ENCODE measurements at places on chromosomes 7 and 10.

- DNase-seq, result no peak
Observed at GRCh38 chr10:133101416-133101810, 13.7 kb downstream of the ADGRA1 start.

DNA sequence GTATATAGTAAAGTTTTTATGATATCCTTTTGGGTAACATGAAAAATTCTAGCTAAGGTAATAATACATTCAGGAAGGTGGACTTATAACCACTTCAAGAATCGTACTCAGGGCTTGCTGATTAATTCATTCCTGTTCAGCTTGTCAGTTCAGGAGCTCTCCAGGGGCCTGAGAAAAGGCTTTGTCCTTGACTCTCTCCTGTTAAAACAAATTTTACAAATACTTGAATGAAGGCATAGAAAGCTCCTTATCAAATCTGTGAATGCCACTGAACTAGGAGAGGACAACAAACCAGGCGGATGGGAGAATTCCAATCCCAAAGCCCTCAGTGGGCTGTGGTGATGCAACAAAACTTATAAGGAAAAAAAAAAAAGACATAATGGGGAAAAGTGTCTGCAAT lies 354.5 kb upstream of the ZMIZ1 start:
- DNase-seq, result no peak

DNA sequence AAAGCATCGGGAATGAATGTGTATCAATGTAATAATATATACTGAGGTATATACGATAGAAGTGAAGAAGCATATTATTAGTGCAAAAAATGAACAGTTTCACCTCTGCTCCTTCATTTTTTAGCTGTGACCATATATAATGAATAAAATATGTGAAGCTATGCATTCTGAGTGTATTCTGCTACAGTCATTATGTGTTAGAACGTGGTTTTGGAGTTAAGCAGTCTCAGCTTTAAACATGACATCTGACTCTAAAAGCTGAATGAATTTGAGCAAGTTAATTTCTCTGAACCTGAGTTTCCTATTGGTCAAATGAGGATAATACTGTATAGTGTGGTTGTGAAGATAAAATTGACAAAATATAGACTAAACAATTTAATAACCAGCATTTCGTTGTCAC lies 358.1 kb downstream of the SUGCT start:
- DNase-seq, result no peak

DNA sequence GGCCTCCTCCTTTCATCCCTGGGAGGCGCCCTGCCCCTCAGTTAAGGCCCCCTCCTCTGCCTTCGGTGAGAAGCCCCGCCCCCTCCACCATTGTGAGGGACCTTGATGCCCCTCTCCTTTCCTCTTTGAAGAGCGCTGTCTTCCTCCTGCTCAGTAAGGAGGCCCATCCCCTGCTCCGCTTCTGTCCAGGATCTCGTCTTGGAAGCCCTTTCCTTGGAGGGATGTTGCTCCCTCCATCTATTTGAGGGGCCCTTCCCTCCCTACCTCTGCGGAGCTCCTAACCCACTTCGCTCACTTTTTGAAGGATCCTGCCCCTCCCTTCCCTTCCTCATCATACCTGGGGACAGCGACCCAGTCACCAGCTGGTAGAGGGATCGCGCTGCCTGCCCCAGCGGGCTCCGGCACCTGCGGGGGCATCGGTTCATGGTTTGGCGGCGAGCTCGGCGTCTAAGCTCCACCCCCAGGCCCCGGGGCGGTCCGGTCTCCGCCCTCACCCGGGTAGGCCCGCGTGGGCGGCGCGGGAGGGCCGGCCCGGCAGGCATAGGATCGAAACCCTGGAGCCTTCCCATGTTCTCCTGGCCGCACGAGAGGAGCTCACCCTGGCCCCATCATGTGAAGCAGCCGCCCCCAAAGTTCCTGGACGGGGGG lies 4.1 kb downstream of the KCNIP2 start:
- peak; percentile 76 for DNase-seq

- peak; percentile 53 for DNase-seq
Observed at GRCh38 chr10:3850999-3851937, 66.3 kb upstream of the KLF6 start.

DNA sequence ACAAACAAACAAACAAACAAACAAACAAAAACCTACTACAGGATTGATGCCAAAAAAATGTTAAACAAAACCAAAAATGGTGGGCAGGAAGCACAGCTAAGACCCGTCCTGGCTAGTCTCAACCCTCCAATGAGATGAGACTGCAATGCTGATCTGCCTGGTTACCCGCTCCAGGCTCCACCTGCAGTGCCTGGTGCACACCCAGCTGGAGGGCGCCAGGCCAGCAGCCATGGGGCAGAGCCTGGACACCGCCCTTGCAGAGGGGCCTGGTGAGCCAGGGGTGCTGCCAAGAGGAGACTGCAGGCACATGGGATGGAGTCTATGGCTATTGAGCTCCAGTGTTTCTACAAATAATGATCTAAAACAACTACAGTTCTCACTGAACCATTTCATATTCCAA lies 107.0 kb downstream of the LARP4B start:
- DNase-seq, result no peak

DNA sequence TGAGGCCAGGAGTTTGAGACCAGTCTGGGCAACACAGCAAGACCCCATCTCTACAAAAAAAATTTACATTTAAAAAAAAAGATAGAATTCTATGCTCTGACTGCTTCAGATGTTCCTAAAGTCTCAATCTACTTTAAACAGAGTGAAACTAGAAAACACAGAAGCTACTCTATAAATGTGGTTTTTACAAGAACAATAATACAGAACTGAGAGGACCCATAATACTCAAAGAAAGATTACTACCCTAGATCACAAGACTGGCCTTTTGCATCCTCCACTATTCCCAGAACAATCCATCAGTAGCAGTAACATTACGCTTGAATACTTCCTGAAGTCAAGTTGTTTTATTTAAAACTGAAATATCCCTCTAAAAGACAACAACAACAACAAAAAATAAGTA lies 119.4 kb downstream of the ZFAND4 start:
- DNase-seq, result no peak

DNA sequence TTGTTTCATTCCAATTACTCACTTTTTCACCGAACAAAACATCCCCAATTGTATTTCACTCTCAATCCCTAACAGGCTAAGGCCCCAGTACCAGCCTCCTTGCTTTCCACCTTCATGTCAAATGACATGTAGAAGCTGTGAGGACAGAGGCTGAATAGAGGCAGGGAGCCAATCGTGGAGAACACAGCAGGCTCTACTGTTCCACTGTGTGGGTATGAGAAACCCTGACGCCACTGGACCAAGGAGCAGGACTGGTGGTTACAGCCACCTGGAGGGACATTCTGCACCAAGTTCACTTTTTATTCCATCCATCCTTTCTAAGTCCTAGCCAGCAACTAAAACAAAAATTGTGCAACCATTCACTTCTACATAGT lies 502.8 kb downstream of the SORCS1 start:
- DNase-seq, result no peak

DNA sequence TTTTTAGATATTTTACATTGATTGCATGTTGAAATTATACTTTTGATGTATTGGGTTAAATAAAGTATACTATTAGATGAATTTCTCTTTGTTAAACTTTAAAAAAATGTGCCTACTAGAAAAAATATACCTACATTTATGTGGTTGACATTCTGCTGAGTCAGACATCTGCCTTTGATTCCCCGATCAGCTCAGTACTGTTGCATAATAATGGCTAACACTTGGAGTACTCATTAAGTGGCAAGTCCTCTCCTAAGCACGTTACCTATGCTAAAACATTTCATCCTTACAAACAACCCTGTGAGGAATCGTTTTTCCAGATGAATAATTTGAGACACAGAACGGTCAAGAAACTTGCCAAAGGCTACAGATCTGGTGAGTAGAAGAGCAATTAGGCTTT lies 14.0 kb upstream of the SEM1 start:
- no peak for DNase-seq

- DNase-seq, result no peak
Observed at GRCh38 chr7:57398548-57398947, 51.4 kb upstream of the ZNF716 start.

- no peak for DNase-seq
Observed at GRCh38 chr10:11638055-11638698, 26.7 kb upstream of the USP6NL start.

DNA sequence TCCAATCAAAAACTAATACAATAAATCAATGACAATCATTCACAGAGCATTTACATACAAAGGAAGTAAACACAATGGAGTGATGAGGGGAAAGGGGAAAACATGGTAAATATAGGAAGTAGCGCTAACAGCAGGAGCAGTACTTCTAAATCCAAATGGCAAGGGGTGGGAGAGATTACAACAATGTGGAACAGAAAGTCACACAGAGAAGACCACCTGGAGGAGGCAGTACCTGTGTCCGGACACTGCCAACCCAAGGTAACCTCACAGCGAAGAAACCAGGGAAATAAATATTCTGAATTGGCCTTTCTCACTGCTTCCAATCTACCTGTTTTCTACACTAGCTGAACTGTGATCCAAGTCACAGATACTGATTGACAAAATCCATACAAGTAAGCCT lies 58.2 kb downstream of the ABI1 start:
- DNase-seq, result no peak

- DNase-seq, result no peak
Observed at GRCh38 chr10:107496594-107496993, 332.1 kb upstream of the SORCS1 start.

DNA sequence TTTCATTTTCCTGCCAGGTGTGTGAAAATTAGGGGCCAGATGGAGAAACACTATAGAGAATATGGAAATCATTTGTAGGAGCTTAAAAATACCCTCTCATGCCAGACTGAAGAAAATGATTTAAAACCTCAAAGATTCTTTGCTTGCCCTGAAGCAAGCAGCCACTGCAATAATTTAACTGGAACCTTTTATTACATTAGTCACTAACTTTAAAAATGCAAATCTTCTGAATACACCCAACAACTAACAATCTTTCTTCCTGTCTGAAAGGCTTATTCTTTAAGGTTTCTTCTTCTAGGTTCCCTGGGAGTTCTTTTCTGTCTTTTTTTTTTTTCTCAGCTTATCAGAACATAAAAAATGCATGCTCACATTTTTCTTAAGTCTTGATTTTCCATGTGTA lies 238.5 kb upstream of the KMT2E start:
- no peak for DNase-seq

- DNase-seq, result no peak
Observed at GRCh38 chr7:24478137-24478655, 95.1 kb upstream of the PALS2 start.

DNA sequence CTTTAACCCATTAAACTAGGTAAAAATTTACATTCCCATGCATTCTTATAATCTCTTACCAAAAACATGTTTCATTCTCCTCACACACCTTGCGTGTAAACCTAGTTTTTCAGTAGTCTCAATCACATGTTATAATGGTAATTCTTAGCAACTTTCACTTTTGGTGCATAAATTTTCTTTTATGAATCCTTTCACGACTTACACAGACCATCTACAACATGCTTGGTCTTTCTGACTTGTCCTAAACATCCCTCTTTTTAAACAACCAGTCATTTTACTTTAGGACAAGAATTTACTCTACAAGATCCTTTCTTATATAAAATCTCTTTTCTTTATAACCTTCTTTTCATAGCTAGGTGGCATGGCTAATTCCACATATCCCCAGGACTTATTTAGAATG lies 25.8 kb downstream of the FBXL13 start:
- DNase-seq, result no peak

GRCh38 chr10:128867210-128867609 lies 599.8 kb upstream of the MGMT start:
- no peak for DNase-seq

GRCh38 chr7:30950197-30950596 lies 13.6 kb upstream of the GHRHR start:
- DNase-seq, result no peak

- DNase-seq, result no peak
Observed at GRCh38 chr7:46201961-46202360, 280.9 kb upstream of the IGFBP3 start.

DNA sequence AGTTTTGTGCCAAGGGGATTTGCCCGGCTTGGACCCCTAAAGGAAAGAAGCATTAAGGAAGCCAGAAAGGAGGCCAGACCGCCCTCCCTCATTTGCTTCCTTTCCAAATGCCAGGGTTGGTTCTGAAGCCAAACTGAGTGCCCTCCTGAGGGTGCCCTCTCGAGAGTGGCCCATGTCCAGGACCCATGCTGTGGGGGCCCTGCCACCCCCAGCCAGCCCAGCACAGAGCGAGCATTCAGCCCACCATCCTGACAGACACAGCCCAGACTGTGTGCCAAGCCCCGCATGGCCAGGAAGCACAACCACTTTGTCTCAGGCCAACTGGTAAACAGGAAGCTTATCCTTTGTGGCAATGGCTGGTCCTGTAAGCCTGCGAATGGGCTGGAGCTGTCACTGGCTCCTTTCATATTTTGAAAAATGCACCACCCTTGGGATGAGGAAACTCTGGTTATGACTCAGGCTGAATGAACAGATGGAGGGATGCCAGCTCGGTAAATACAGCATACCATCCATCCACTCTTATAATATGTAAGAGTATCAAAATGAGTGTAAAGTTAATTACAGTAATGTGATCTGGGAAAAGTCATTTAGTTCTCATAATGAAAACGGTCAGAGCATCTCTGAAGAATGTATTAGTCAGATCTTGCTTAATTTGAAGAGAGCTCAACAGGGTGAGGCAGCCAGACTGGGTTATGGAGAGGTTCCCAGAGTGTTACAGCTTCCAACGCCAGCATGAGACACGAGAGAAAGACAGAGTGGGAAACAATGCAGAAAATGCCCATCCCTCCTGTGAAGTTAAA lies 65.0 kb downstream of the STK17A start:
- peak; percentile 53 for DNase-seq
